ENCODE measurements at places on chromosomes 5 and 9.

DNA sequence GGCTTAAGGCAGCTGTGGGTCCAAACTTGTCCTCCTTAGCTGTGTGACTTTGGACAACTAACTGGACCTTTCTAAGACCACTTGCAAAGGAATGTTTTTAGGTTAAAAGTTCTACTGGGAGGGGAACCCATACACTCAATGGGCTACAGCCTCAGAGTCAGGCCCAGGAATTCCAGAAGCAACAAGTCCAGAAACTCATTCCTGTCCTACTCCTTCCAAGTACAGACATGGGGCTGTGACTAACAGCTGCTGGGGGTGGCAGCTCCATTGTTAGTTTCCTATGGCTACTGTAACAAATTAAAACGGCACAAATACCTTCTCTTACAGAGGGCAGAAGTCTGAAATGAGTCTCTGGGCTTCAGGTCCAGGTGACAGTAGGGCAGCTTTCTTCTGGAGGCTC is 12.4 kb upstream of the AKNA start:
- DNase-seq, result no peak

DNA sequence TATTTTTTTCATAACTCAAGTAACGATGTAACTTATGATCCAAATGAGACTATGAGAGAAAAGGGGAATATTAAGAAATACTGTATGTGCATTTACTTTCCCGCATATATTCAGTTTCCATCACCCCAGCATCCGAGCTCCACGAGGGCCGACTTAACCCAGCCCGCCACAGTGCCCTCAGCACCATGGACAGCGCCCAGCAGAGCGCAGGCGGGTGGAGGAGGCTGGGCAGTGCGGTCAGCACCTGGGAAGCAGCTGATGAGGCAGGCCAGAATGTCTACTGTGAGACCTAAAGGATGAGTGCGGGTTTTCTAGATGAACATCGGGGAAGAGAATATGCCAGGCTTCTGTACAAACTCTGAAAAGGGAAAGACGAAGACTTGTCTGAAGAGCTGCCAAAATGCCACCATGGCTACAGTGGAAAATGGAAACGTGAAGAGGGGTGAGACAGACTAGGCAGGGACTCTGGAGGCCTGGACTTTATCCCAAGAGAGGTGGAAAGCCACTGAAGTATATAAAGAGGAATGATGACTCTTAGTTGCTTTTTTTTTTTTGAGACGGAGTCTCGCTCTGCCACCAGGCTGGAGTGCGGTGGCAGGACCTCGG is 34.5 kb upstream of the MED27 start:
- DNase-seq, result no peak

DNA sequence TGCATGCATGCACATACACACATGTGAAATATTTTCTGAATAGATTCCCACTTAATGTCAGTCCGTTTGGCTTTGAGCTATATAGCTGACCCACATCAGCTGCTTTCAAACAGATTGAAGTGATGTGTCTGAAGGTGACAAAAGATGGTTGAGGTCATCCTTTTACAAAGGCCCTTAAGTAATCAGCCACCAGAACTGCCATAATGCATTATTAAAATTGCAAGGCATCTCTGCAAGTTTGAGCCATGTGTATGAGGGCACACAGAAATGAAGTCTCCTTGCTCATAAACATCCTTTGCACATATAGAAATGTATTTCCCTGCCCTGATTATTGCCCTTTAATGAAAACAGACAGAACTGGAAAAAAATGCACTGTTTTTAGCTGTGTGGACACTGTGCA is 1043.0 kb upstream of the C9orf72 start:
- no peak for DNase-seq

- DNase-seq, result no peak
These were observed 159.5 kb upstream of the ACTBL2 start for GRCh38 chr5:57642066-57642465.

DNA sequence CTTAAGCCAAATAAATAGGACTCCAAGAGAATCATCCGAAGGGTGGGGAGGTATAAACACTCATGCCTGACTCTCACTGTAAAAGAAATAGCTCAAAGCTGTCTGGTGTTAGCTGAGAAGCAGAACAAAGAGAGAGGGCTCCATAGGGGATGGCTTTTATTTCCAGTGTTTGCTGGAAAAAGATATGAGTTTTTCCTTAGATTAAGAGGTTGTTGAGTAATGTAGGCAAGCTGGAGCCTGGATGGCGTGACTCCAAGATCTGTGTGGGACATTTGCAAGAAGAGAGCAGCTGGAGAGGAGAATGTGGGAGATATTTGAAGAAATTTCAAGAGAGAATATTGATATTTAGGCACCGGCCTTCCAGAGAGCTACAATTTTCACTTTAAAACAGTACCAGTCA is 793.7 kb upstream of the RGMB start:
- DNase-seq, result no peak

DNA sequence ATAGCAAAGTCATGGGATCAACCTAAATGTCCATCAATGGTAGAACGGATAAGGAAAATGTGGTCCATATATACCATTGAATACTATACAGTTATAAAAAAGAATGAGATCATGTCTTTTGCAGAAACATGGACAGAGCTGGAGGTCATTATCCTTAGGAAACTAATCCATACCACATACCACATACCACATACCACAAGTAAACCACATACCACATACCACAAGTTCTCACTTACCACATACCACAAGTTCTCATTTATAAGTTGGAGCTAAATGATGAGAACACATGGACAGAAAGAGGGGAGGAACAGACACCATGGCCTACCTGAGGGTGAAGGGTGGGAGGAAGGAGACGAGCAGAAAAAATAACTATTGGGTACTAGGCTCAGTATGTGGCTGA is 154.6 kb upstream of the GHR start:
- DNase-seq, result no peak

GRCh38 chr5:172805736-172806255 is 28.3 kb upstream of the ERGIC1 start:
- DNase-seq, result no peak

GRCh38 chr5:77010243-77010642 is 20.0 kb upstream of the AGGF1 start:
- no peak for DNase-seq

DNA sequence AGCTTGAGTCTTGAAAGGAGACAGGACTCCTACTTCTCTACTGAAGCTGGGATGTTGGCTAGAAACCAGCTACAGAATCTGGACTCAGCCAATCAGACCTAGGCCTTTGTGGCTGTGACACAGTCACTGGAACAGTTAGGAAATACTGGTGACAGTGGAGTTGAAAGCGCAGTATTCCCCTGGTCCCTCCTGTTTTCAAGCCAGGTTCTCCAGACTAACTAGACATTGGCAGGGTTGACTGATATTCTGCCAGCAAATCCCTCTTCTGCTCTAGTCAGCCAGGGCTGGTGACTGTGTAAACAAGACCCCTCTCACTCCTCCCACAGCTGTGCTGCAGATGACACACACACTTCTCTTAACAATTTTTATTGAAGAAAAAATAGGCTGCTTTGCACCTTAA is 8.7 kb downstream of the SHROOM1 start:
- DNase-seq, result no peak

DNA sequence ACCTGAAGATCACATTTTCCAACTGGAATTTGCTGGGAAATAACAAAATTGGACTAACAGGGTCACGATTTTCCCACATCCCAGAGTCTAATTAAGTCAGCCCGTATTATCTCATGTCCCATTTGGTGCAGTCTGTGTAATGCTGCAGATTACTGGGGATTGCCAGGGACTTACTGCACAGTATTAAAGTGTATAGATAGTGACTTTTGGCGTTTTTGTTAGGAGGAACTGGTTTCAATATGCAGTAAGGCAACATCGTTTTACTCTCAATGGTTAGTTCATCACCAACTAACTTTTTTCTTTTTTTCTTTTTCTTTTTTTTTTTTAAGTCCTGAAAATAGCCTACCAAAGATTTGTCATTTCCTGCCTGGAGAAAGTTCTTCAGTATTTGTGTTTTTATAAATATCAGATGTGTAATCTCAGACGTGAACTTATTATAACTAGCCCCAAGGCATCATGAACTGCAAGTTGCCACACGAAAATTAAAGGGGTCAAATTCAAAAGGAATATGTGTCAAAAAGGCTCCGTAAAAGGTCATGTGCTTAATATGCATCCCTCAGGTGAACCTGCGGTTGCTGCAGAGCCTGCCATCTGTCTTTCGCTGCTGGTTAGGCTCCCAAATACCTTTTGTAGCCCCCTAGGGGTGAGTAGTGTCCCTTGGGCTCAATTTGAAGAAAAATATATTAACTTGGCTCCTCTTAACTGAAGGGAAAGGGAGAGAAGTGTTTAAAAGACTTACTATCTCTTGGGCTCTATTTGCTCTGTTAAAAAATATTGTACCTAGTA is 176.7 kb upstream of the ADAMTSL1 start:
- no peak for DNase-seq

- no peak for DNase-seq
These were observed 80.7 kb upstream of the TNFAIP8 start for GRCh38 chr5:119275146-119275545.

- no peak for DNase-seq
These were observed 343.7 kb upstream of the KCNN2 start for GRCh38 chr5:114018186-114018585.

DNA sequence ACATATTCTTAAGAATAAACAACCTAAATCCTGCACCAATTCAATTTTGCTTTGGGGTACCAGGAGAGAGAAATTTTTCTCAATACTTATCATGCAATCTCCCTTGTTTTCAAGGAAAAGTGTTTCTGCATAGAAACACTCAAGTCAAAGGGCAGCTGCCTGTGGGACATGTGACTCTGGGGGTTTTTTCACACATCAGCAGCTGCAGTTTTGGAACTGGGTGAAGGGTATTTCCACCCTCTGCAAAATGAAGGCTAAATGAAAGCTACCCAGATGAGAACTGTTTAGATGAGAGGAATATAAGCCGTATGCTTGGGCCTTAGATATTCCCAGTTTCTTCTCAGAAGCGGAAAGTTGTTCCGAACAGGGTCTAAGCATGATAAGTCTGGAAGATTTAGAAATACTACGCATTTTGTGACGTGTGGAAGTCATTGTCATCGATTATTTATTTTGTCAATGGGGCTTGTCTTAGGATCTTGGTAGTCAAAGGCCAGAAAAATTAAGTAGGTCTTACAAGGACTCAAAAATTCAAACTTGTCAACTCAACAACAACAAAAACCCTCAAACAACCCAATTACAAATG is 64.3 kb upstream of the BOD1 start:
- no peak for DNase-seq

GRCh38 chr9:105220451-105220850 is 24.0 kb upstream of the SLC44A1 start:
- no peak for DNase-seq

GRCh38 chr9:127683723-127684122 is 23.1 kb upstream of the CFAP157 start:
- no peak for DNase-seq

GRCh38 chr9:92989561-92989960 is 42.2 kb downstream of the FGD3 start:
- no peak for DNase-seq

DNA sequence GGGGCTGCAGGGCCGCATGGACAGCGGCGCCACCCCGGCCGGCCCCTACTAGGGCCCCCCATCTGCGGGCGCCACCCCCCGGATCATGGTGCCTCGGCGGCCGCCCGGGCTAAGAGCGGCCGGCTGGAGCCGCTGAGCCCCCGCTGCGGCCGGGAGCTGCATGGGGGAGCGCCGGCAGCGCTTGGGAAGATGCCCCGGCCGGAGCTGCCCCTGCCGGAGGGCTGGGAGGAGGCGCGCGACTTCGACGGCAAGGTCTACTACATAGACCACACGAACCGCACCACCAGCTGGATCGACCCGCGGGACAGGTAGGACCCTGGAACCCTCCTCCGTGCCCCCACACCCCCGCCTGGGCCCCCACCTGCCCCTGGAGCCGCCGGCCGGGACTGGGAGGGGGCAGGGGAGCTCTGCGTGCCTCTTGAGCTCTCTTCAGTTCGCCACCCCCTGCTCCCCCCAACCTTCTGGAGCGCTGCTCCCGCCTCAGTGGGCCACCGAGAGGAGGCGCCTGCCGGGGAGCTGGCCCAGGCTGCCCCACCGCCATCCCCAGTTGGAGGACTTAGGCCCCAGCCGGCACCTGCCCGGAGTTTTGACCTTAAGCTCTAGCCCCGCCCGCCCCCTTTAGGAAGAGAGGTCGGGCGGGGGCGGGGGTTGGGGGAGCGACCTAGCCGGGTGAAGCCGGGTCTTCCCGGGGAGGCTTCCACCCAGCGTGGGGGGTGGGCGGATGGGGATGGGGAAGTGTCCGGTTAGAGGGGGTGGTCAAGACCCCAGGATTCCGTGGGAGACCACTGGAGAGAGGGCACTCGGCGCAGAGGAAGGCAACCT is 730 bp downstream of the WWC1 start:
- no peak for DNase-seq

DNA sequence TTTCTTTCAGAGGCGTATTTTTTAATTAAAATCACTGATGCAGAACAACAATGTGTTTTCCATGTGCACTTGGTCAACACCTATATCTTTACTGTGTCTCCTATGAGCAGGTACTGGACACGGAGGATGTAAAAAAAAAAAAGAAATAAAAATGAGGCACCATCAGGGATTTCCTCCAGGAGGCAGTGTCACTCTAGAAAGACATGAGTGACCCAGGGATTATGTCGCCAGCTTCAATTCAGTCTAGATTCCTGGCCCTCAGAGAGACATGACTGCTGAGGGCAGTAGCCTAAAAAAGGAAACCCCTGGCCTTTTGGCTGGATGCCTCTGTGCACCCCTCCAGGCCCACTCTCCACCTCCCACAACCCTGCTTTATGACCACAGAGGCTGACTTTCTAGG is 18.3 kb upstream of the IL33 start:
- DNase-seq, result no peak

DNA sequence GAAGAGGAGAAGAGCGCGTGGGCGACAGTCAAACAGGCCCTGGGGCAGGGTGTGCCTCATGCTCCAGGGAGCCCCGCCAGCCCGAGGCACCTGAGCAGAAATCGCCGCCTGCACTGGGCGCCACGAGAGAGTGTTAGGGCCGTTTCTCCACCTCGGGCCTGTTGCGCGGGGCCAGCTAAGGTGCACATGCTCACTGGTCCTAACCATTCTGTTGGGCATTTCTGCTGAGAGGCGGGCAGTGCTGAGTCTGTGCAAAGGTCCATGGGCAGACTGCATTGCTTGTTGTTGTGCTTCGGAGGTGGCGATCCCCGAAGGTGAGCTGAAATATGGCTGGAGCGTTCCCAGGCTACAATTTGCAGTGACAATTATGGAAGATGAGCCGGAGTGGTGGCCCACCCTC is 367.8 kb upstream of the SPATA31A5 start:
- no peak for DNase-seq

DNA sequence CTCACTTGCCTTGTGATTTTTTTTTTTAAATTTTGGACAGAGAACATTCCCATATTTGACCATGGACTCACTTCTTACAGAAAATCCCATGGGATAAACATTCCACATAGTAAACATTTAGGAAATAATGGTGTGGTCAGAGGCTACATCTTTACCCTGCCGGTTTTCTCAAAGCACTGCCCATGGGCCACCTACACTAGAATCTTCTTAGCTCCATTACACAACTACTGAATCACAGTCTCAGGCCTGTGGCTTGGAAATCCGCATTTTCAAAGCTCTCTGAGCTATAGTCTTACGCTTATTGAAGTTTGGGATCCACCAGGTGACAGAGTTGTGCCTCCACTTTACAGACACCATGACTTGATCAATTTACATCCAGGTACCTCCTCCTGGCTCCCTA is 39.4 kb downstream of the ALG2 start:
- no peak for DNase-seq

- DNase-seq, result no peak
These were observed 111.1 kb downstream of the ARHGAP26 start for GRCh38 chr5:142881076-142881783.
